GF-D8 (cell line): ENCODE measurements at places on chromosomes 2 and 18.

DNA sequence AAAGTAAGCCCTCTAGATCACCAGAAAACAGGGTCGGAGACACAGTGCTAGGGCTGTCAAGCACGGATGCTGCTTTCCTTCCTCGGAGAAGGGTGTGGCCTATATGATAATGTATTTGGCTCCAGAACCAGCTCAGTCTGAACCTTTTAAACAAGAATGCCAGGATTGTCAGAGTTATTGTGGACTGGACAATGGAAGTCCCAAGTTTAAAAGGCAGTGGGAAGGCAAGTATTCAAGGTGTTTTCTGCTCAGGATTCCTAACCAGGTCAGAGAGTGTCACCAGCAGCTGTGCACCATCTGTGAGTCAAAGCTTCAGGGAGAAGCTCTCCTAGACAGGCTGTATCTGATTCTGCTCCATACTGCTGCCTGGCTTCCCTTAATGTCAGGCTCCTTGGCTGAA, 94.8 kb downstream of the SPOPL start:
- DNase-seq: no peak

DNA sequence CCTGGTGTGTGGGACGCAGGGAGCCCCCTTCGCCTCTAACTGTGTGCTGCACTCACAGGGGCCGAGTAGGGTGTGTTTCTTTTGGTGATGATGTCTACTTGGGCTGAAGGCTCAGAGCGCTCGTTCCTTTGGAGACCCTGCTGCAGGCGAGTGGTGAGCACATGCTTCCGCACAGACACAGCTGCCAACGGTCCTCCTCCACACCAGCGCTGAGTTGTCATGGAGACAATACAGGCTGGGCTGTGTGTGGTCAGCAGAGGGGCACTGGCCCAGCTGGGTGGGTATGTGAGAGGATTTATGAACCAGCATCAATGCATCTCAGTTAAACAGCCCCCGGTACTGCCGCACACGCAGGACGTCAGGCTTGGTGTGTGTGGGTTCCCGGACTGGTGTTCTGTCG, 143.5 kb downstream of the SH3RF3 start:
- no peak for DNase-seq

DNA sequence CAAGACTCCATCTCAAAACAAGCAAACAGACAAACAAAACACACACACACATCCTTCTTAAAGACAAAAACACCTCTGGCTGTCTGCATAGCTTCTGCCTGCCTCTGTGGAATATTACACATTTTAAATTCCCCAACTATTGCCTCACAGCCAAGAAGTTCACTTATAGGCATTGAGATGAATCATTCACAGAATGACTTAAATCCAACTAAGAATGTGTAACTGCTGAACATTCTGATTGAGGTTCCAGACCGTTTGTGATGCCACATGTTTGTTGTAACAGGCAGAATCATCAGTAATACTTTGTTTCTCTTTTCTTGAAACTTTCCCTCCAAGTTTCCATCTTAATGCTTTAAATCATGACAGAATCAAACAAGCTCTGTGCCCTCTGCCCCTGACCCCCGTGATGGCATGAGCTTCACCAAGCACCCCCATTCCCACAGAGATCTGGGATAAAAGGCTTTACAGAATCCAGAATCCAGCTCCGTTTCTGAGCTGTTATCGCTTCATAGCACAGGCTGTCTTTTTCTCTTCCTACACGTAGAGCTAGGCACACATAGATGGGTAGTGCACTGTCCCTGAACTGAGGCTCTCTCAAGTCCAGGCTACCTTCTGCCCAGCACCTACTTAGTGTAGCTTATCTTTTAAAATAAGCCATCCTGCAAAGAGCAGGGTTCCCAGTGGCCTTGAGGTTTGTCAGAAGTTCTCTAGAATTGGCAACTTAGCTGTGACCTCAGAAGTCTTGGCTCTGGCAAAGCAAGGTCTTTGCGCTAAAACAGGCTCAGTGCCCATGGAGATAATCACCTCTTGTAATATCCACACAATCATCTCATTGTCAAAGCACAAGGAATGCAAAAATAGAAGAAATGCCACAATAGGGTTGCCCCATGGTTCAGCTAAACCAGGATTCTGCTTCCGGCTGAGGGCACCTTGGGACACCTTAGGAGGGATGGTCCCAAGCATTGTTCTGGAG, 32.9 kb downstream of the EPAS1 start:
- DNase-seq: no peak

DNA sequence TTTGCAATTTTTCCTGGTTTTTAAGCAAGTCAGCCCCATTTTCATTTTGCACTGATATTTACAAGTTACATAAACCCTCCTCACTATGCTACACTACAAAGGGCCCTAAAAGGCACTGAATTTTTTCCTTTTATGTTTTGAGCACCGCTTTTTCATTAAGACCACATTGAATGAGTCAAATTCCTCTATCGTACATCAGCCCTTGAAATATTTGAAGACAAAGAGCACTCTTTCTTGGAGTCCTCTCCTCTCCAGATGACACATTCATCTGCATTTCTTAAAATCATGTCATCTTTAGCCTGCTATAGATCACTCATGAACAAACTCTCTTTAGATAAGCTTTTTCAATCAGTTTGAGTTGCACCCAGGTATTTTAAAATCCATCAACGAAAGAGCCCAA, 306.6 kb upstream of the SOX11 start:
- no peak for DNase-seq

DNA sequence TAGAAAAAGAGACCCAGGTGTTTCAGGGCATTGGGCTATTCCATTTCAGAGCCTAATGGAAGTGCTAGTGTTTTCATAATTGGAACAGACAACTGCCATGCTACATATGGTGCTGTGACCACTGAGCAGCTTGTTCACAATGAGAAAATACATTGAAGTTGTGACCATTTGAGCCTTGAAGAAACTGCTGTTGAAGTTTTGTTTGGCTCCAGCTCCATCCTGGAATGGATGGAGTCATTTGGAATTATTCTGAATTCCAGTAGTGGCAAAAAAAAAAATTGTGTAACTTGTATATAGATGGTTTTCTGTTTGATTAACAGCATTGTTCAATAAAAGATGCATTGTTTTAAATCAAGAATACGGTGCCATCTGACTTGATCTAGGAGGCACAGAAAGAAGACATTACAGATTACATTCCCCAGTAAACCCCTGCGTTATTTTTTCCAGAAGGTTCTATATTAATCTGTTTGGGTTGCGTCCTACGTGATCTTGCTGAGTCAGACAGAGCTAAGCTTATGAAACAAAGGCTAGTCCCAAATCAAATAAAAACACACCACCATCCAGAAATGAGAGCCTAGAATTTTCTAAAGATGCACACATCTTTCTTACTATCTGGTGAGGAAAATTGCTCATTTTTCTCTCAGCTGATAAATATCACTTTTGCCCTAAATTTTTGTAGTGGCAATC, 19.2 kb downstream of the FMNL2 start:
- no peak for DNase-seq

DNA sequence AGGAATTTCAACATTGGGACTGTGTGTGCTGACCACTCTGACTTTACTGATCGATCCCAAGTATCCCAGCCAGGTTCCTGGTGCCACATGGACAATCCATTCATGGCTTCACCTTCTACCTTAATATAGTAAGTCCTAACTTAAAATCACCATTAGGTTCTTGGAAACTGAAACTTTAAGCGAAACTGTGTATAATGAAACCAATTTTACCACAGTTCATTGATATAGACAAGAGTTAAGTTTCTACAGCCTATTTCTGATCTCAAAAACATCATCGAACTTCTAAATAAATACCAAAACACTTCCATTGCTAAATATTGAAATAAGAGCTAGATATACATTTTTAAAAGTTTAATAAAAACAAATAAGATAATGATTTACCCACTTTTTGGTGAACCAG, 4.4 kb upstream of the EXOC6B start:
- no peak for DNase-seq

- peak; percentile 22 for DNase-seq
Measured at GRCh38 chr2:186641807-186642321, 52.0 kb upstream of the FAM171B start.
